Erythroblast (primary cell): ENCODE measurements at places on chromosomes 3 and 15.
A peak's percentile ranks its signal among the peaks of the same experiment; 100 is the strongest.

- no peak for DNase-seq
Measured at GRCh38 chr3:28376424-28376823, 27.8 kb upstream of the AZI2 start.

GRCh38 chr15:69849232-69849610 lies 248.5 kb downstream of the TLE3 start:
- DNase-seq, result no peak

DNA sequence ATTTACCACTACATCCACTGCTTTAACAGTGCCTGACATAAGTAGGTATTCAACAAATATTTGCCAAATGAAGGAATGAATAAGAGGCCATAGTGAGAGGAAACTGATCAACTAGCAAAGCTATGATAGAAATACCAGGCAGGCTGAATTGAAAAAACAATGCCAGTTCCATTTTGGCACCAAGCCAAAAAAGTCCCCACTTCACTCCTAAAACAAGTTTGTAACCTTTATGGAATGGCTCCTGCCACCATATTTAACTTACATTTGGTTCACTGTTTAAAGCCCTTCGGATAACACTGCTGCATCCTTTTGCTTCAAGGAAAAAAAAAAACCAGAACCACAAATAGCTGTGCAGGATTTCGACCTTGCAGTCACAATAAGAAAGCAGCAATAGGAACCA lies 166.1 kb downstream of the FRMD5 start:
- no peak for DNase-seq

GRCh38 chr15:74438721-74439316 lies 5.1 kb upstream of the SEMA7A start:
- peak; percentile 83 for DNase-seq

DNA sequence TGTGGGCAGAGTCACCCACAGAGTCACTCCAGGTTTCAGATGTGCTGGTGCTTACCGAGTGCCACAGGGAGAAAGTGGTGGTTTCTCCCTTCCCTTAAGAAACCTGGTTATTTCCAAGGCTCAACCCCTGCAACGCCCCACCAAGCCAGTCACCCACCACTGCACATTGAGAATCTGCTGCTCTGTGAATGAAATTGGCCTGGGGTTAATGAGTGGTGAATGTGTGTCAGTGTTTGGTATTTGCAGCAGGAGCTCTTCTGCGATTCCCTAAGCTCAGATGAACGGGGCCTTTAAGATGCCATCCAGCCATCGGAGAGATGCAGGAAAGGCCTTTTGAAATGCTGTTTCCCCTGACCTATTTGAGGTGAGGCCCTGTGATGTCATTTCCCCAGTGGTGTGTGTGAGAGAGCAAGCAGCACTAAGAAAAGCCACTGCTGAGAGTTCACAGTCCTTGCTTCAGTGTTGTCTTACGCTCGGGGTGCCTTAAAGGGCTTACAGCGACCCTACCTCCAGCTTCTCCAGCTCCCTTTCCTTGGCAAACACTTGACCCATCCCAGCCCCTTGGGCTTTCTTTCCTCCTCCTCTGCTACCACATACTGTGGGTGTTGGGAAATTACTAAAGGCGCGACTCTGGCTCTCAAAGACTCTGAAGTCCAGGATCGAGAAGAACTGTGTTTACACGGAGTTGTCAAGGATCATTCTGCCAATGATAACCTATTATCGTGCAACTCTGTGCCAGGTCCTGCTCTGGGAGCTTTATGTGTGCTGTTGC lies 68.9 kb downstream of the SMAD3 start:
- no peak for DNase-seq

- DNase-seq, result no peak
Measured at GRCh38 chr15:72183781-72184164, 13.8 kb downstream of the GRAMD2A start.

DNA sequence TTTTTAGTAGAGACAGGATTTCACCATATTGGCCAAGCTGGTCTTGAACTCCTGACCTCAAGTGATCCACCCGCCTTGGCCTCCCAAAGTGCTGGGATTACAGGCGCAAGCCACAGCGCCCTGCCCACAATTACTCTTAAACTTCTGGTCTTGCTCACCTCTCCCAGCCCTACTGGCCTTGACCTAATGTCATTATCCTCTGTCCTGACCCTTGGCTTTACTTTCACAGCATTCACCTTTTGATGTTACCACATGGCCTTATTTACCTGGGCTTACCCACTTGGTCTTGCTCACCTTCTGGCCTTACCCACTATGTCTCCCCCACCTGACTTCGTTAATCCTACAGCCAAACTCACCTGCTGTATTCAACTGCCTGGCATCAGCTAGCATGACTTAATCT lies 105.9 kb downstream of the IL12A start:
- DNase-seq, result no peak

GRCh38 chr15:92662762-92663161 lies 7.2 kb upstream of the FAM174B start:
- no peak for DNase-seq

- DNase-seq, result peak; percentile 17
Measured at GRCh38 chr3:138113326-138113725, 2.1 kb downstream of the DZIP1L start.

GRCh38 chr15:70768257-70768883 lies 5.0 kb upstream of the UACA start:
- no peak for DNase-seq

DNA sequence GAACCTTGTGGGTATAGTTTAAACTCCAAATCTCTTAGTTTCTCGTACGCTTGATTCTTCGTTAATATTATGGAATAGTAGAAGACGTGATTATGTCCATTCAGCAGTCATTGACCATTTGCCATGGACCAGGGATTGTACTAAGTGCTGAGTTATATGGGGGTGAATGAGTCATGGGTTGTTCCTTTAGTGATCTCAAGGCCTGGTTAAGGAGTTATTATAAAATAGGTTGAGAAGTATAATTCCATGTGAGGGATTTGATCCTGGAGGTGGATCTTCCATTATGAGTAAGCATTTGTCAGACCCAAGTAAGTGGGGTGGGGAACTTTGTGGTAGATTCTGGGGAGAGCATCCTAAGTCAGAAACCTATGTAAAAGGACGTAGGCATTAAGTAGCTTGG lies 15.4 kb downstream of the NR2C2 start:
- no peak for DNase-seq

DNA sequence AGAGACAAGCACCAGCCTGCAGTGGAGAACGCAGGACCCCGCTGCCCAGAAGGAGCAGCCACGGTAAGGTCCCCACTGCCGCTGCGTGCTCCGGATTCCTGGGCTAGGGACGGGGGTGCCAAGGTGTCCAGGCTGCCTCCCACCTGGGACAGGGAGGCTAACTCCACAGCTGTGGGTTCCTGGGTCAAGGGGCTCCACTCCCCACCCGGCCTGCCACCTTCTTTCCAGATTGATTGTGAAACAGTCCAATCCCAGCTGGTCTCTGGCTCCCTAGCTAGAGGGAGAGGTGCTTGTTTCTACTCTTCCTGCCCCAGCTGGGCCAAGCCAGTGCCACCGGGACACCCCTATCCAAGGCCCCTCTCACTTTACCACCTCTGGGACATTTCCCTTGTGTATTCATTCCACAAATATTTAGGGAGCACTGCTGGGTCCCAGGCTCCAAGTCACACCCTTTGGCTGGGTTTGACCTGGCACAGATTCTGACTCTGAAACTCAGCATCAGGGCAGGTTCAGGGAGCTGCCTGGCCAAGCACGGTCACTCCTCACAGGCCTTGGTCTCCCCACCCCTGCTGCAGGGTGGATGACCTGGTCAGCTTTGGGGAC lies 1.9 kb downstream of the PAK6 start:
- no peak for DNase-seq

- no peak for DNase-seq
Measured at GRCh38 chr3:108509871-108510270, 525 bp downstream of the MYH15 start.

DNA sequence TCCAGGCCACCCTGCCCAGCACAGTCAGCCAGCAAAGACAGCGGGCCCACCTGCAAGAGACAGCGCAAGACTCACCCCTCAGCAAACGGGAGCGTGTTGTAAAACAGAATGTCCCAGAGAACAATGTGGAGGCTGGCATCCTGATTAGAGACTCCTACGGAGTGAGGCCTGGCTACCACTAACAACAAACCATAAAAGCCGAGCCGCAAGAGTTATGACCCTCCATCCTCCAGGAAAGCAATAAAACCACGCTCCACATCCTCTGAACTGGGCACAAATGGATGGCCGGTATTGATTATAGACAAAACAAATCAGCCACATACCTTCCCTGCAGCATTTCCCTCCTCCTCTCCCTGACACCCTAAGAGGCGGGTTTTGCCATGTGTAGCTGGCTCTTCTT lies 75.8 kb upstream of the LIPC start:
- DNase-seq, result no peak

- DNase-seq, result peak; percentile 62
Measured at GRCh38 chr3:178618197-178618596, 82.0 kb downstream of the KCNMB2 start.

- no peak for DNase-seq
Measured at GRCh38 chr3:165669967-165670366, 167.3 kb downstream of the BCHE start.

DNA sequence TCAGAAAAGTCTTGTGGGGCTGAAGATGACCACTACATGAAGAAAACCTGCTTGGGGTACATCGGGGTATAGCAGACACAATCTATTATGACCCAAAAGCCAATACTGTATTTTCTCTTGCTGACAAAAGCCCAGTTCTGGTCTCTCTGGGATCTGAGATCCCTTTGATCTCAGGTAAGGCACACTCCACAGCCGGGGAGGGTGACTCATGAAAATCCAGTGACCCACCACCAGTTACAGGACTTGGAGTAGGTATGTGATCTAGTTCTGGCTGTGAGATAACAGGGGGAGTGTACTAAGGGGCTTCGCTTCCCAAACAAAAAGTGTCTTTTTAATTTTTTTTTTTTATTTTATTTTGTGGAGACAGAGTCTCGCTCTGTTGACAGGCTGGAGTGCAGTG lies 193.3 kb downstream of the STT3B start:
- DNase-seq, result no peak

DNA sequence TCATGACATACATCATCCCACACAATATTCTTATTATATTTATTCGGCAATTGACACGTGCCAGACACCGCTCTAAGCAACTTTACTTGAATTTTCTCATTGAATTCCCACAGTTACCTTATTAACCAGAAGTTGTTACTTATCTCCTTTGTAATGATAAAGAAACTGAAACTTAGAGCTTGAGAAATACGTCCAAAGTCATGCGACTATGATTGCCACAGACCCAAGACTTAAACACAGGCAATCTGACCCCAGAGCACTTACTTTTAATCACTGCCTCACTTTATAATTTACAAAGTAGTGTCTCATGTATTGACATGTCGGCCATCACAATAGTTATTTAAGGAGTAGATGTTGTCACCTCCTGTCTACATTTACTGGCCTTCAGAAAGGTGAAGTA lies 64.7 kb downstream of the ATP13A4 start:
- no peak for DNase-seq

DNA sequence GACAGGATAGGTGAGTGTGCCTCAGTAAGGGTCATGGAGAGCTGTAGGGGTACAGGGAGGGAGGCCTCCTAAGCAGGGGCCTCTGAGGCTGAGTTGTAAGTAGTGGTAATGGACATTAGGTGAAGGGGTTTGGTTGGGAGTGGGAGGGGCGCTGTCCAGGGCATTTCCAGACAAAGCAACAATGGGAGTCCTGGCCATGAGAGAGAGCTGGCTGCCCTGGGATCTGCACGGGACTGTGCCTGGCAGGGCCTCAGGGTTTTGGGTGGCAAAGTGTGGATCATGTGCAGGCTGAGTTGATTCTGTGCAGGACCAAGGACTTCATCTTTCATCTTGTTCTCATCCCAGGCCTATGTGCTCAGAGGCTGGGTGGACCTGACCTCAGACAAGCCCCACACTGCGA lies 4.6 kb downstream of the TTC21A start:
- DNase-seq, result no peak

GRCh38 chr3:176696816-176697215 lies 500.5 kb downstream of the TBL1XR1 start:
- no peak for DNase-seq

GRCh38 chr3:37670961-37671483 lies 190.7 kb upstream of the CTDSPL start:
- no peak for DNase-seq

DNA sequence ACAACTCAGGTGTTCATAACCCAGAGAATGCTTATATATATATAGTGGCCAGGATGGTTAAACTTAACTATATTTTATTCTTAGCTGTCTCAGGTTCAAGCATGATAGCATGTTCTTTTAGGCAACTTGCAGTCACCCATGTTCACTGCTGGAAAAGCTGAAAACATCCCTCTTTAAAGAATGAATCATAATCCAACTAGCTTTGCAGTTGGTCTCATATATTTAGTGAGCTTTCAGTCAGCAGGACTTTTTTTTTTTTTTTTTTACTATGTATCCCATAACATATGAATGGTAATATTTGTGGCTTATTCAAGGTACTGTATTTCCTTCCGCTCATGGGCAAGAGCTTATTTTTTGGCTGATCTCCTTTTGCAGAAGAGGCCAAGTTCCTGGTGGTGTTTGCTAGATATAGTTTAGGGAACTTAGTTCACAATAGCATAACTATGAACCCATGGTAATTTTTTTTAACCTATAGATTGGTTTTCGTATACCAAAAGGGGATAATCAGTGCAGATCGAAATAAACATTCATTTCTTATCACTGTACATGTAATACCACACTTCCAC lies 77.6 kb downstream of the CMSS1 start:
- DNase-seq, result no peak

DNA sequence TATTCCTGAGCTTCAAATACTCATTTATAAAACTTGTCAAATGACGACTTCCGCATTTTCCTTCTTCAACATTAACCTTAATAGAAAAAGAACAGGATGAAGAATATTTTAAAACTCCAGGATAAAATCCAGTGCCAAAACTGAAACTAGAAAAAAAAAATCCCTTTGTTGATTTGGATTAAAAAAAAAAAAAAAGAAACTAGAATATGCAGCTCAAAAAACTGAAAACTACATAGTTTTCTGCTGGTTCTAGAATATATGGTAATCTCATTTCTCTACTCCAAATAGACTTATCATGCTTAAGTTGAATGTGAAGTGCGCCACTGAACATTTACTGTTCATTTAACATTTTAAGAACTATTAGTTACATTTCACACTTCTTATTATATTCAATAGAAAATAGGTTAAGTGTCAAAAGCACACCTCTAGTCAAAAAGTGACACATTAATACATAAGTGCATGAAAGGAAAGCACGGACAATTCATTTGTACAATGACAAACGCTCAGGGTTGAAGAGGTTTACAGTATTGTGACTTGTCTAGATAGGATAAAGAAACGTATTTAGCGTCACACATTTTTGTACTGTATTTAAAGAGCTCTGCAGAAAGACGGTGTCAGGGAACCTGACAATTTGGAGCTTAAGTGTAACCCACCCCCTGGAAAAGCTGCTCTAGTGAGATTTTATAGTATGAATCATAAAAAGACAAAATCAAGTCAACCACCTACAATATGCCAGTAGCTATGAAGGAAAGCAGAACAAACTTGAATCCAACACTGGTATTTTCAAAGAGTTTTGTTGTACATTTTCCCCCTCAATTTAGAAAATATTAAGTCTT lies 5.8 kb downstream of the TRA2B start:
- peak; percentile 48 for DNase-seq

GRCh38 chr3:134486577-134487041 lies 752 bp downstream of the CEP63 start:
- DNase-seq, result peak; percentile 71
